Calu3 (cell line): ENCODE measurements at places on chromosomes 6 and 20. TPM values are rescaled to one million over a fixed set of nuclear protein-coding genes. Genes with fewer than 3 reads are reported as not detected.

- no peak for DNase-seq
These were observed 27.9 kb downstream of the TXNDC5 start for GRCh38 chr6:7882505-7883257.

GRCh38 chr6:84052204-84052882 is 18.8 kb downstream of the MRAP2 start:
- DNase-seq = no peak

GRCh38 chr20:14915356-14915755 is 577.9 kb upstream of the FLRT3 start:
- DNase-seq = no peak

DNA sequence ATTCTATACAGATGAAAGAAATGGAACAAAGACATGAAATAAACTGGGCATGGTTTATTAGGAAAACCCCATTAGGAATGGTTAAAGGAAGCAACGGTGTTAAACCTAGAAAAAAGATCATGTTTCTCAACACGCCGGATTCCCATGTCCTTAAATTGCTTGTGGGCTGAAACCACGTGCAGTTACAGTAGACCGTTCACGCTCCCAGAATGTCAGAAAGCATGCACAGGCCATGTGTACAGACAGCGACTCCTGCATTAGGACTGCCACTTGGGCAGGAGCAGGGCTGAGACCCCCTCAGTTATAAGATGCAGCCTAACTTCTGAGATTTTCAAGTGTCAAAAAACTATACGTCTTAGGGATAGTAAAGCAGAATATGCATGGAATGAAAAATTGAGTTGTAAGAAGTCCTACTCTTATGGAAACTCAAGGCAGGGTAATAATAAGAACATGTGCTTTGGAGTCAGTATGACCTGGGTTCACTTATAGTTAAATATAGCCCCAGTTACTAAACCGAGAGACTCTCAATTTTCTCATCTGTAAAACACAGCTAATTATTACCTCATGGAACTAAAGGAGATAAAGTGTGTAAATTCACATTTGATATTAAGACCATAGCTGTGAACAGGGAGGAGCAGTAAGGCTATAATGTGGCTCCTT is 174.0 kb upstream of the UST start:
- no peak for DNase-seq

DNA sequence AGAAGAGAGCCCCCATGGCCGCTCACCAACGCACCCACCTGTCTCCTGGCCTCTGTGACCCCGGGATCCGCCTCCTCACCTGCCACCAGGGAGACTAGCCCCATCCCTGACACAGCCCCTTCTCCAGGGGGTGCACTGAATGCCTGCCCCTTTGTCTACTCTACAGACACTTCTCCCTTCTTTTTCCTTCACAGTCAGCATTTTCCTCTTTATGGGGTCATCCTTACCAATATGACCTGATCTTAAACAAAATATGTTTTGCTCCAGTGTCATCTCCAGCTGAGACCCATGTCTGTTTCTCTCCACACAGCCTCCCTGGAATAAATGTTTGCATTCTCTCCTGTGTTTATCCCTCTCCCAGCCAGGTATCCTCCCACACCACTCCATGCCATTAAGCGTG is 14.6 kb upstream of the CCR6 start:
- no peak for DNase-seq

- no peak for DNase-seq
These were observed 121.6 kb upstream of the LGSN start for GRCh38 chr6:63441266-63441956.

Gene SPTLC3
- 7.5 and 11.1 TPM in 2 replicates for total RNA-seq

Gene DLK2
- 0.59 and 0.86 TPM in 2 replicates for total RNA-seq

Gene LST1
- total RNA-seq = 0.94 TPM in 1 of 2 replicates, not detected in the other

Gene PPP1R3G
- total RNA-seq = 0.07 and 0.20 TPM in 2 replicates

Gene TRAPPC3L
- not detected in 2 replicates for total RNA-seq
